Right cardiac atrium (tissue), 5 donors: ENCODE measurements at places on chromosomes 5 and 9. TPM values are rescaled to one million over a fixed set of nuclear protein-coding genes. Genes with fewer than 3 reads are reported as not detected.

DNA sequence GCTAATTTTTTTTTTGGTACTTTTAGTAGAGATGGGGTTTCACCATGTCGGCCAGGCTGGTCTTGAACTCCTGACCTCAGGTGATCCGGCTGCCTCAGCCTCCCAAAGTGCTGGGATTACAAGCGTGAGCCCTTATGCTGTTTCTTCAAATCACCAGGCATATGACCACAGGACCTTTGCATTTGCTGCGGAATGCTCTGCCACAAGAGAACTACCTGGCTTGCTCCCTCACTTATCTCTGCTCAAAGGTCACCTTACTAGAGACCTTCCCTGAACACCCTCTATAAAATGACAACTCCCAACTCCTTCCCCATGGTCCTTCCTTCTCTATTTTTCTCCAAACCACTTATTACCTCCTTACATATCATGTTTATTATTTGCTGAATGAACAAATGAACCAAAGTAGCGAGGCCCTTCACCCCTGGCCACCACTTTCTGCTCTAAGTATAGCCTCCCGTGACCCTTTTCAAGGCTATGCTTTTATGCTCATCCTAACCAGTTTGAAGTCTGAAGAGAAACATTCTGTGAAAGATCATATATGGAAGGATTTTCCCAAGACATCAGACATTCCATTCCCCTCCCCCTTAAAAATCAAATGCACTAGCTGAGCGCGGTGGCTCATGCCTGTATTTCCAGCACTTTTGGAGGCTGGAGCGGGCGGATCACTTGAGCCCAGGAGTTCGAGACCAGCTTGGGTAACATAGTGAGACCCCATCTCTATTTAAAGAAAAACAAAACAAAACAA lies 1.3 kb downstream of the ZER1 start:
- no peak for DNase-seq

GRCh38 chr5:39194466-39195136 lies 24.8 kb downstream of the FYB1 start:
- no peak for DNase-seq

DNA sequence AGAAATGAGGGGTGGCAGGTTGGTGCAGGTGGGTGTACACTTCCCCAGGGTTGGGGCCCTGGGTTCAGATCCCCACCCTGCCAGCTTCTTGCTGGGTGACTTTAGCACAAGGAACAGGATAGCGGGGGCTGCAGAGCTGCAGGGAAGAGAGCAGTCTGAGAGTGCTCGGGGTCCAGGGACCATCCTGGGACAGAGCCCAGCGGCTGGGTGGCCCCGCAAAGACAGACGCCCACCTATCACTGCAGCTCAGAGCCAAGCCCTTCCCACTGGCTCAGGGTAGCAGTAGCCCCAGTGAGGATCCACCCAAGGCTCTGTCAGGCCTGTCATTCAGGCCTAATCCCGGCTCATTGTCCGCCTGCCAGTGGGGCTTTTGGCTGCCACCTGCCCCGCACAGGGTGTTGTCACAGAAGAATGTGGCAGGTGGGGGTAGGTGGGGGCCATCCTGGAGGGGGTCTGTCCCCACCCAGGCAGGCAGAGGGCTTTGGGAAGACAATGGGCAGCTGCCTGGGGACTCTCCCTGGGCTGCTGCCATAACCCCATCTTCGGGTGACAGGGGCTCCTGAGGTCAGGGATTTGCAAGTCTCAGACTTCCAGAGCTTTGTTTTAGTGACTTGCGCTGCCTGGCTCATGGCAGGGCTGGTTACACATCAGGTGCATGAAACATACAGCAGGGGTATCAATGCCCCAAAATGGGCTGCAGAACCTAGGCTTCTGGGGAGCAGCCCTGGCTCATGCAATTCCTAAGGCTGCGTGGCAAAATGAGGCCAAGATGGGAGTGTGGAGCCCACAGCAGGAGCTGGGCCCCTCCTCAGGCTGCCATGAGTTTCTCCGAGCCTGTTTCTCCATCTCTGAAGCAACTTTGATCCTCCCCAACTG lies 52.1 kb downstream of the BARX1 start:
- DNase-seq = no peak

DNA sequence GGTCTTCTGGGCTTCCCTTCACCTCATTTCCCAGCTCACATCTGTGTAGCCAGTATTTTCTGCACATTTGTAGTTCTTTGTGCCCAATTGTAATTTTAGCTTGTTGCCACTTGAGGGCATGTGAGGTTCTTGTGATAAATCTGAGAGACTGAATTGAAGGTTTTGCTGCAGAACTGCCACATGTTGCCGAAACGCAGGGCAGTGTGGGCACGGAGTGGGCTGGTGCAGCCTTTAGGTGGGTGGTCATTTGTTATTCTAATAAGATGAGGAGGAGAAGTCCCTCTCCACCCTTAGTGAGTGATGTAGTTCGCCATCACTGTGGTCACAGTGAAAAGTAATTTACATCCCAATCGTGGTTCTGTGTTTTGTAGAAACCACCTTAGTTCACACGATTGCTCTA lies 21.2 kb downstream of the OTULIN start:
- peak; percentile 43 for DNase-seq

DNA sequence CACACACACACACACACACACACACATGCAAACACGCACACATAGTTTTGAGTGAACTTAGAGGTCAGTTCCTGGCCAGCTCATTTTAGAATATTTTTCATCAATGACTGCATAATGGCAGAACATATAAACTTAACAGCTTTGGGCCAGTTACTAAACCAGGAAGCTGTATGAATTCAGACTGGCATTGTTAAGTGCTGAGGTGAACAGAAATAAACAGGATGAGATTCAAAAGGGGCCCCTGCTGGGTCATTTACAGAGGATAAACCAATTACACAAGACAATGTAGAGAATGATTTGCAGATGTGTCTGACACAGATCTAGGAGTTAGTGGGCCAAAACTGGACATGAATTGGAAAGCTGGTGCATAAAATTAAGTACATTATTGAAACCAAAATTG lies 44.6 kb downstream of the MARCHF11 start:
- no peak for DNase-seq

GRCh38 chr9:72134801-72135200 lies 14.4 kb upstream of the GDA start:
- DNase-seq = no peak

GRCh38 chr5:75498208-75498777 lies 13.1 kb downstream of the CERT1 start:
- peak; percentile 28 for DNase-seq

DNA sequence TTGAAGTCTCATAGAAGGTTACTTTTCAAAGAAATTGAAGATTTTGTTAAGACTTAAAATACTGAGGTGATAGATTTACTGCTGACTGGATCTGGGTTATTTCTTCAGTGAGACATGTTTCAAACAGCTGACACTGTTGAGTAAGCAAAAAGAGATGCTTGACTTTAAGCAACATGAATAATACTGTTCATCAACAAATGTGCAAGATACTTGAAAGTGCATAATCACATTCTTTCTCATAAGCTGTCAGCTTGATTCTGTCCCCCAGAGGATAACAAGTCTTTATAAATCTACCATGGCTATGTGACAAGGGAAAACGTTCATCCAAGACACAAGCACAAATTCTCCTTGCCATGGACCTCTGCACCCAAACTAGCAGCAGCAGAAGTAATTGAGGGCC lies 260.1 kb upstream of the CDH18 start:
- no peak for DNase-seq

DNA sequence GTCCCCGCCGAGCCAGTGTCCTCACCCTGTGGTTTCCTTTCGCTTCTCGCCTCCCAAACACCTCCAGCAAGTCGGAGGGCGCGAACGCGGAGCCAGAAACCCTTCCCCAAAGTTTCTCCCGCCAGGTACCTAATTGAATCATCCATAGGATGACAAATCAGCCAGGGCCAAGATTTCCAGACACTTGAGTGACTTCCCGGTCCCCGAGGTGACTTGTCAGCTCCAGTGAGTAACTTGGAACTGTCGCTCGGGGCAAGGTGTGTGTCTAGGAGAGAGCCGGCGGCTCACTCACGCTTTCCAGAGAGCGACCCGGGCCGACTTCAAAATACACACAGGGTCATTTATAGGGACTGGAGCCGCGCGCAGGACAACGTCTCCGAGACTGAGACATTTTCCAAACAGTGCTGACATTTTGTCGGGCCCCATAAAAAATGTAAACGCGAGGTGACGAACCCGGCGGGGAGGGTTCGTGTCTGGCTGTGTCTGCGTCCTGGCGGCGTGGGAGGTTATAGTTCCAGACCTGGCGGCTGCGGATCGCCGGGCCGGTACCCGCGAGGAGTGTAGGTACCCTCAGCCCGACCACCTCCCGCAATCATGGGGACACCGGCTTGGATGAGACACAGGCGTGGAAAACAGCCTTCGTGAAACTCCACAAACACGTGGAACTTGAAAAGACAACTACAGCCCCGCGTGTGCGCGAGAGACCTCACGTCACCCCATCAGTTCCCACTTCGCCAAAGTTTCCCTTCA lies 1.4 kb downstream of the GLIS3 start:
- DNase-seq = peak; percentile 70

DNA sequence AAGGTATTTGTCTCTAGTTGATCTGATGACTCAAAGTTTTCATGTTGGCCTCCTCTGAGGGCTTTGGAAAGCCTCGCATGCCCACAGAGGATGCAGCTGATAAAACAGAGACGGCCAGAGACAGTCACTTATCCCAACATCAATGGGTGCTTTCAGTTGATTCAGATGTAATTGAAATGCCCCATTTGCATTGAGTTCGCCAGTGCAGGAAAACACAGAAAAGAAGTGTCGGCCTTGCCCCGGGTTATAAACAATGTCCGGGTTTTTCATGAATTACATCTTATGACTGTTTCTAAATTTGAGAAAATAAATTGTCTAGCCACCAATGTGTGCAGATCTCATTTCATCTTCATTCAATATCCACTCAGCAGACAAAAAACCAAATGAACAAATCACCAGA lies 42.2 kb upstream of the ICE1 start:
- no peak for DNase-seq

- DNase-seq = no peak
These were observed 278.4 kb downstream of the EBF1 start for GRCh38 chr5:158821331-158821730.

DNA sequence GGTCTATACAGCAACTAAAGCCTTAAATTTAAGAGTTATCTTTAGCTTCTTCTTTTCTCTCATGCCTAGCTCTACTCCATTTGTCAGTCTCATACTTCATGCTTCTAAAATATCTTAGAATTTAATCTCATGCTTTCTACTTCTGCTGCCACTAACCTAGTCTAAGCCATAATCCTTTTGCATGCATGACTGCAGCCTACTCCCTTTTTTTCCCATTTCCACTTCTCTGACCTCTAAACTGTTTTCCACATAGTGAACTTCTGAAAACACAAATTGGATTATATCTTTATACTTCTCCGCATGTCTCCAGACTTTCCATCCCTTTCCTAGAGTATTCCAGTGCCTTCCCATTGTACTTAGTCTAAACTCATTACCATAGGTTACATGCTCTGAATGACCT lies 193.0 kb downstream of the XRCC4 start:
- no peak for DNase-seq

Gene ZNF354C
- total RNA-seq = 5.9 TPM

Gene GBGT1
- 12.8 TPM for total RNA-seq

Gene PCDH12
- total RNA-seq = 7.1 TPM

Gene MSMP
- total RNA-seq = not detected

Gene SOWAHA
- total RNA-seq = not detected

Gene CAVIN4
- 49.5 TPM for total RNA-seq

Gene RAB3C
- 0.86 TPM for total RNA-seq
